ENCODE measurements at places on chromosomes 1 and 21.

DNA sequence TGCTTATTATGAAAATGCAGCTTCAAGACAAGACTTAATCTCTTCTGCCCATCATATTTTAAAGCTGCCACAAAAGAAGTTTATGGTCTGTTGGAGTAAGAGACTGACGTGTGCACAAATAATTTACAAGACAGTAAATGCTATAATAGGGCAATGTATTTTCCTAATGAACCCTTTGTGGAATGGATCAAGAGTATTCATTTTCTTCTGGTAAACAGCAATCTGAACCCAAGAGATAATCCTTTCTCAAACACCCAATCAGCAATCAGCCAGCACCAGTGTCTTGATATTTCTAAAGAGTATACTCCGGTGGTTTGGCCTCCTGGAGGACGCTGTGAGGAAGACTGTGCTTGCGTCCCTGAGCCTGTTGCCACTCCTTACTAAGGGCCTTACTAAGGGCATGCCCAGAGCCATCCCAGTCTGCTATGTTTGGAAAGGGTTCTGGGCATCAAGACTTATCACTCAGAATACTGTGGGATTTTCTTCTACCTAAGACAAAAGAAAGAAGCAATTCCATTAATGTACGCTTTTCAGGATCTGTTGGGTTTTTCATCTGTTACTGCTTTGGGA, 48.8 kb upstream of the LRRC8D start:
- DNase-seq, result no peak

GRCh38 chr21:25589887-25590286, 17.4 kb downstream of the MRPL39 start:
- DNase-seq, result no peak

DNA sequence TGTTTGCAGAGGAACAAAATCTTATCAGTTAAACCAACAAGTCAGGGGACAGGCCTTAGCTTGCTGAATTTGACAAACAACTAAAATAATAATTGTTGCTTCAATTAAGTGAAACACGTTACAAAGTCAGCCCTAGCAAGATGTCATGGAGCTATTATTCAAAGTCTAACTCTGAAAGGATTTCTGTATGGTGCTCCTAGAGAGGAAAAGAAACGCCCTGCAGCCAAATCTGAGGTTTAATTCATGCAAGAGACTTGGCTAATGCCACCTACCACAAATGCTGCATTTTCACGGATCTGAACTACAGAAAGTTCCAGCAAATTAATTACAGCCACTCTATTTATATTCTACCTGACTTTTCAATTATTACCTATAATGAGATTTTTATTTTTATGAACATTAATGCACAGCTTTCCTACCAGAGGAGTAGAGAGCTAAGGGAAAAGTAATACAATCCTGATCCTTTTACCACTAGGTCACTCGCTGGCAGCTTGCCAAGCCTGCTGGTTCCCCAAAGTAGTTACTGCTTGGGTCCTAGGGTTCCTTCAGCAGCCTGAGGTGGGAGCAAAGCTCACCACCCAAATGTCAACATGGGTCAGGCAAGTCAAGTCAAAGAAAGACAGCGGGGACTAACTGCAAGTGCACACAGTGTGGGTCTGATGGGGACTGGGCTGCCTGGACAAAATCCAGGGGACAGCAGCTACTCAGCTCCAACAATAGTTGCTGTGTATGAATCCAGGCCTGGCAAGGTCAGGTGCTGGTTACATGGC, 8.5 kb downstream of the COLGALT2 start:
- DNase-seq, result no peak

GRCh38 chr1:186152227-186152619, 222.8 kb downstream of the TPR start:
- DNase-seq, result no peak

GRCh38 chr1:172470149-172470548, 26.3 kb upstream of the PIGC start:
- no peak for DNase-seq

- DNase-seq, result no peak
These were observed 89.4 kb upstream of the ACTRT2 start for GRCh38 chr1:2931724-2932401.

GRCh38 chr1:225886159-225887029, 2.6 kb downstream of the LEFTY1 start:
- no peak for DNase-seq

DNA sequence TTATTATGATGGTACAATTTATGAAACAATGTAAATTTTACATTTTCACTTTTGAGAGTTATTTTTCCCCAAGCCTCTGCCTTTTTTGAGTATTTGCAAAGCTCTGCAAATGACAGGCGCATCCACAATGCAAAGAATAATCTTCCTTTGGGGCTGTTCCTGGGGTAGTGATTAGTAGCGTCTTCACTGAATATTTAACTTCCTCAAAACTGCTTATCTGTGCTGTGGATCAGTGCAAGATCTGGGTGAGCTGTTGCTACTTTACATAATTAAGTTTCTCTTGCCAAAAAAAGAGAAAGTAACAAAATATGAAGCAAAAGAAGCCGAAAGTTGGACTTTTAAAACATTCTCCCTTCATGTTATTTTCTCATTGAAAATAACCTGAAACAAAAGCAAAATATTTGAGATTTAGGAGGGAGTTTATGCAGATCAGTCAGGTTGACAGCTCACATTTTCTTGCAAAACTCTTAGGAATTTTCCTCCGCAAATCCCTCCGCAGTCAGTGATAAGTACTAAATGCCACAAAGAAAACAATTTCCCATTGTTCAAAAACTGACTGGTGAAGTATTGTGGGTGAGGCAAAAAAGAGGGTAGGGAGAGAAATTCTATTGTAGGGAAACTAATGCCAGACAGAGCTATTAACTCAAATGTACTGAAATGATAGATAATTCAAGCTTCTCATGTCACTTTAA, 276.4 kb upstream of the B3GALT2 start:
- no peak for DNase-seq

DNA sequence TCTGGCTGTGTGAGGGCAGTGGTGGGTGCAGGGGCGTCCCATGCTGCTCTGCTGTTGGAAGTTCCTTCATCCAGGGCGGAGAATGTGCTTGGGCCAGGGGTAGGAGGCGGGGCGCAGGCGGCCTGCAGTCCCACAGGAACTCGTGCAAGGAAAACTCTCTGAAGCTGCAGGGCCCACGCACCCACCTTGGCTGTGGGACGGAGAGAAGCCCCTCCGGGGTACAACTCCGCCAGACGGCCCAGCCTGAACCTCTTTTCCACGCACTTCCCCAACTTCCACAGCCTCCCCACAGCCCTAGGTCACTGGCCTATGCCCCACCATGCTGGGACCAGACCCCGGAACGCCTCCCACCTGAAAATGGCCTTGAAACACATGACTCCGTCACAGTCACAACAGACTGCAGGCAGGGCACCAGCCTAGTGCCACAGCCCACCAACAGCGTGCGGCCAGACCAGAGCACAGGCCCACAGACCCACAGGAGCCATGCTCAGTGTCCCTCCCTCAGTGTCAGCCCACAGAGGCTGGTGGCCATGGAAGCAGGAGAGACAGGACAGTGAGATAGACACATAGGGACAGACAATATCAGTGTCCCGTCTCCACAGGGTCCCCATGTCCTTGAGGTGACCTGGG, 47.8 kb downstream of the WNT9A start:
- DNase-seq, result no peak

DNA sequence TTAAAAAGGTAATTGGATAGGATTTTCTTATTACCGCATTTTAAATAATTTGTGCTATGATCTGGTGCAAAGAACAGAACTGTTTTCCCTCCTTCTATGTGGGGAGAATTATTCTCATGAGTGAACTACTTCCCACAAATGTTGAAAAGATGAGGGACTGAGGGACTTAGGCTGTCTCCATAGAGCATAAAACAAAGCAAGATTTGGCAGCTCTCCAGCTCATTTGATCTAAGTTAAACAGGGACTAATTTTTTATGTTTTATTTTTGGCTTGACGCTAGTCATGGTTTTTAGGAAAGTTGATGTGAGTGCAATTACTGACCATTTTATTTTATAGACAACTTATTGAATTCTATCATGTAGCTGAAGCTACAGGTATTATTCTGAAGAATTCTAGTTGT, 362.3 kb downstream of the HLX start:
- no peak for DNase-seq

DNA sequence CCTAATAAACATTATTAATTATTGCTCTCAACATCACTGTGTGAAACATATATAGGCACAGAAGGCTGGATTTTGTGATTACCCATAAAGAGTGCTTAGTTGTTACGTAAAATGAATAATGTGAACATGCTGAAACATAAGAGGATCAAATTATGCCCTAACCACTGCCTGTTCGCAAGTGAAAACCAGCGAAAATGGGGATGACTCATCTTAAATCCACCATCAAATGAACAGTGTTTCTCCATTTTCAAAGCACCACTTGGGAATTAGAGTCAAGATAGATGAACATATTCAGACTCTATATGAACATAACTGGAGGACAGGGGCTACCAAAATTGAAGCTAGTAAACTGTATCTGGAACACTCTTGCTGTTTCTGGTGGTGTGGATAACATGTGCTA, 386.2 kb downstream of the HHIPL2 start:
- DNase-seq, result no peak

GRCh38 chr1:231052777-231053176, 12.7 kb upstream of the FAM89A start:
- DNase-seq, result no peak

GRCh38 chr1:183783342-183783741, 21.6 kb upstream of the RGL1 start:
- no peak for DNase-seq

DNA sequence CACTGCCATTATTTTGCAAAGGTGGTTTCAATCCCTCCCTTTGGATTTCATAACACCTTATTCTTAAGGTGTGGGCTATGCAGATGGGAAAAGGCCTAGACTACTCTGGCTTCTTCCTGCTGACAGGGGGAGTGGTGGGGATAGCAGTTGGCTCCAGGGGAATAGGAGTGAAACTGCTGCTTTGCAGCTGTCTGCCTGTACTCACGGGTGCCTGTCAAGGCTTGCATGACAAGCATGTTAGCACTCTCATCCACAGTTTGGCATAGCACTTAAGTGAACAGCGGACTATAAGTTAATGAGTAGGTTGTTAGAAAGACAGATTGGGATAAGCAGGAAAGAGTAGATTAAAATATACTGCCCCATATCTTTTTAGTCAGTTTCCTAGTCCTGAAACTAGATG, 287.5 kb upstream of the DAB1 start:
- DNase-seq, result no peak

- no peak for DNase-seq
These were observed 303.1 kb downstream of the CTH start for GRCh38 chr1:70714149-70714548.

DNA sequence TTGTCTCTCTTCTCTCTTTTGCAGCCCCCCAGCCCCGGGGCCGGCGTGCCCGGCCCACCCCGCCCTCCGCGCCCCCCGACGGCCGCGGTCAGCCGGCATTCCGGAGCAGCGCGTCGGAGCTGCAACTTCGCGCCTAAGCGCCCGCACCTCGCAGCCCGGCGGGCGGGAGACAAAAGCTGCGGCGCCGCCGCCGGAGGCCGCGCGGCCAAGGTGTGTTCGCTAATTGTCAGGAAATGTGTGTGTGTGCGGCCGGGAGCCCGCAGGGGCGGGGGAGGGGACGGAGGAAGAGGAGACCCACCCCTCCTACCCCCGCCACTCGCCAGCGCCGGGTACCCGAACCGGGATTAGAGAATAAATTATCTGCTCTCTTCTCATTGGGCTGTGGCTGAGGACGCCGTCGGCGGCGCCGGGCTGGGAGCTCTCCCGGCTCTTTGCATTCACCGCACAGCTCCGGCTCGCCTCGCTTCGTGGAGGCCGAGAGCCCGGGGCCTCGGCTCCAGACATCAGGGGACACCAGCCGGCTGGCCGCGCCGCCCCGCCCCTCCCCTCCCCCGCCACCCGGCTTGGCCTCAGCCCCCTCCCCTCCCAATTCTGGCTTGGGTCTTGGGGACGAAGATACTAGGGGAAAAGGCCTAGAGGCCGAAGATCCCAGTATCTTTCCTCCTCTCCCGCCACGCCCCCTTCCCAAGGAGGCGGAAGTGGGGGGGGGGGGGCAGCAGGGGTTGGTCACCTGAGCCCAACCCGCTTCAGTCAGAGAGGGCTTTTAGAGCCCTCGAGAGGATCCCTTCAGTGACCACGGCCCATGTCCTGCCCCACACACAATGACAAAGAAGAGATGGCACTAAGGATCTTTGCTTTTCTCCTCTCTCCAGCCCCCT, 1.3 kb upstream of the BLACAT1 start:
- no peak for DNase-seq

GRCh38 chr1:192998536-192998935, 60.6 kb downstream of the UCHL5 start:
- no peak for DNase-seq

DNA sequence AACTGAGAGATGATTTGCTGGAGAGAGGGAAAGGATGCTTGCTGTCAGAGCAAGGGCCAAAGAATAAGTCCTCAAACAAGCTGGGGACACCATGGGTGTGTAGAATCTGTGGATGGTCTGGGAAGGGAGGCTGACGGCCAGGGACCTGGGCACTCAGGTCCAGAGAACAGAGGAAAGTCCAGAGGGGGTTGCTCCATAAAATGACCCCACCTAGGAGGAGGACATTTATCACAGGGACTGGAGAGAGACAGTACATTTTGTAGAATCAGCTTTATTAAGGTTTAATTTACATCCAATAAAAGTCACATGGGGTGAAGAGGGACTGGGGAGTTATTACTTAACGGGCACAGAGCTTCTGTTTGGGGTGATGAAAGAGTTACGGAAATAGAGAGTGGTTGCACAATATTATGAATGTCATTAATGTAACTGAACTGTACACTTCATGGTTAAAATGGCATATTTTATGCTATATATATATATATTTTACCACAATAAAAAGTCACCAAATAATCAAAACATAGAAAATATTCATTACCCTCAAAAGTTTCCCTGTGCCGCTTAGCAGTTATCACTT, 73.0 kb upstream of the ABCD3 start:
- no peak for DNase-seq

DNA sequence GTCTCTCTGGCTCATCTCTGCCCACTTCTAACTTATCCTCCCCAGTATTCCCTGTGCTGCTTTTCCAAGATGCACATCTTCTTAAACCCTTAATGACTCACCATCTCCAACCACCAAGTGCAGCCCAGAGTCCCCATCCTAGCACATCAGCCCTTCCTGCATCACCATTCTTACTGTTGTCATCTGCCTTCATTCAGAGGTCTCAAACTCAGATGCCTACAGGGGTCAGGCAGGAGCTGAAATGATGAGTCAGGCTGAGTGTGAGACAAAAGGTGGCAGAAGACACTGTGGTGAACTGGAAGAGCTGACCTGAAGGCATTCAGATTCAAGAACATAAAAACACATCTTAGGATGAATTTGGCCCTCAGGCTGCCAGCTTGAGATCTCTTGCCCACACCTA, 34.6 kb downstream of the OLFML2B start:
- no peak for DNase-seq

GRCh38 chr1:181658581-181658980, 175.3 kb downstream of the CACNA1E start:
- DNase-seq, result no peak
